ENCODE measurements at places on chromosomes 6 and 20.

DNA sequence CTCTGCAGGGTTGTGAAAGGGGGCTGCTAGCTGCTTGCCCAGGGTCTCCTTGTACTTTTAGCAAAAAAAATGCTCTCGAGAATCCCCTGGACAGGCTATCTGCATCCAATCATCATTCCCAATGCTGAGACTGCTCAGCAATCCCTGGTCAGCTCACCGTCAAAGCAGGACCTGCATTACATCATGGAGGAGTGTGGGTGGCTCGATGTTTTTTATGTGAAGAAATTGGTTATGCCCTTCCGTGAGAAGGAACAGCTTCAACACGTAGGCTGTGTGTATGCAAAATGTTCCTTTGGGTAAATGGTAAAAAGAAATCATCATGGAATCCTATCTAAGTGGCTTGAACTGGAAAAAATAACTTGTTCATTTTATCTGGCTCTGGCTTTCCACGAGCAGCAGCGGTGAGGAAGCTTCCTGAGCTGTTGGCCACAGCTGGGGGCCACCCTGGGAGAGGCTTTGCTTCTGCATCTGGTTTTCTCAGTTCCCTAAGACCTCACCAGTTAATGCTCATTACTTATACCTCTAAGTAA lies 111.4 kb downstream of the FYN start:
- peak; percentile 69 for DNase-seq
- H3K4me1 ChIP-seq = peaks cover 99% of the 10 kb centered on the region
- peak overlapping the region; percentile 96 for H3K27ac ChIP-seq
- H3K4me3 ChIP-seq = peak overlapping the region; percentile 17
- no peaks in the 10 kb centered on the region for H3K36me3 ChIP-seq

- no peaks in the 10 kb centered on the region for H3K4me1 ChIP-seq
- H3K4me3 ChIP-seq = no peak overlapping the region
- H3K36me3 ChIP-seq = no peaks in the 10 kb centered on the region
- no peak for DNase-seq
- no peaks in the 10 kb centered on the region for H3K27me3 ChIP-seq
- H3K27ac ChIP-seq = no peak overlapping the region
Observed at GRCh38 chr6:146905181-146905704, 299.0 kb upstream of the STXBP5 start.

- DNase-seq = no peak
- H3K36me3 ChIP-seq = no peaks in the 10 kb centered on the region
- H3K27me3 ChIP-seq = no peaks in the 10 kb centered on the region
Observed at GRCh38 chr20:2946988-2947961, 74.0 kb downstream of the PTPRA start.

DNA sequence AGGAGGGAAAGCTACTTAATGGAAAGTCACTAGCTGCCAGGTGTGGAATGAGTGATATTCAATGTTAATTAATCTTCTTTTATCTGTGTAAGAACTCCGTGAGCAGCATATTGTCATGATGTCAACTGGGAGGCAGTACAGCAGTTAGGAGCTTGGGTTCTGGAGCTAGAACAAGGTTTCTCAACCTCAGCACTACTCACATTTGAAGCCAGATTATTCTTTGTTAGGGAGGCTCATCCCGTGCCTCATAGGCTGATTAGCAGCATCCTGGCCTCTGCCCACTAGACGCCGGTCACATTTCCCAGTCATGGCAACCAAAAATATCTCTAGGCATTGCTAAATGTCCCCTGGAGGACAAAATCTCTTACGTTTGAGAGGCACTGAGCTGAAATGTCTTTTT lies 41.2 kb downstream of the BCAS1 start:
- no peak overlapping the region for H3K4me3 ChIP-seq
- DNase-seq = no peak
- H3K4me1 ChIP-seq = no peaks in the 10 kb centered on the region
- no peak overlapping the region for H3K27ac ChIP-seq
- no peaks in the 10 kb centered on the region for H3K36me3 ChIP-seq

DNA sequence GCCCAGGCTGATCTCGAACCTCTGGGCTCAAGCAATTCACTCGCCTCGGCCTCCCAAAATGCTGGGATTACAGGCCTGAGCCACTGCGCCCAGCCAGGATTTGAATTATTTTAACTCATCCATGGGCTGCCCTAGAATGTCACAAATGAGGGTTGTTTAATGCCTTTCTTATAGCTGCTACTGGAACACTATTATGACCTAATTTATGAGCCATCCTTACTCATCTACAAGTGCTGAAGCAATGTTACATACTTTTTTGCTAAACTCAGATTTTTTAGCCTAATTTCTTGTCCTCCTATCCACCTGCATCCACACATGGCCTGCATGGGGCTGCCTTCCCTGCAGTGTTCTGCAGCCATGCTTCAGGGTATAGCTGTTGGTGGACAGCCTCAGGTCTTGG lies 59.9 kb downstream of the RTN4IP1 start:
- no peak for DNase-seq
- H3K4me3 ChIP-seq = no peak overlapping the region
- H3K27me3 ChIP-seq = no peaks in the 10 kb centered on the region
- H3K27ac ChIP-seq = peak overlapping the region; percentile 23

DNA sequence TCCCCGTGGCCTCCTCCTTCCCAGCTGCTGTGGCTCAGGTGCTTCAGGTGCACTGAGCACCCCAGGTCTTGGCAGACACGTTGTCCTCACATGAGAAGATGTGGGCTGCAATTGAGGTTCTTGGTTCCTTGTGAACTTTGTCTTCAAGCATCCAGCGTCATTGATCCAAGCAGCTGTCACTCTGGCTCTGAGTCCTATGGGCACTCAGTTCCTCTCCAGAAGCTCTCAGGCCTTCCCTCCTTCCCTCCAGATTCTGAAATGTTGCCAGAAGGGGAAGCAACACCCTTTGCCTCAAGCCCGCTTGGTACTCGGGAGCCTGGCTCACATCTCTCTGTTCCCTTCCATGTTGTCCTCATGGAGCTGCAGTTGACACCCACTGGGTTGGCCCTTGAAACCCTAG lies 8.4 kb upstream of the MRGBP start:
- H3K36me3 ChIP-seq = no peaks in the 10 kb centered on the region
- no peaks in the 10 kb centered on the region for H3K27me3 ChIP-seq
- H3K4me1 ChIP-seq = peaks cover 3% of the 10 kb centered on the region
- no peak overlapping the region for H3K27ac ChIP-seq
- no peak overlapping the region for H3K4me3 ChIP-seq
- DNase-seq = no peak

Measured in Karpas-422 (cell line).